ENCODE measurements at places on chromosomes 13 and 19. TPM values are rescaled to one million over a fixed set of nuclear protein-coding genes. Genes with fewer than 3 reads are reported as not detected.

RFPL4A gene
- not detected for total RNA-seq

SLC35E1 gene
- total RNA-seq = 54.2 TPM

DCAF15 gene
- 124 TPM for total RNA-seq

ELANE gene
- not detected for total RNA-seq

SHISA7 gene
- not detected for total RNA-seq

ZNF534 gene
- not detected for total RNA-seq

TMEM221 gene
- total RNA-seq = not detected

GRCh38 chr13:58655086-58655485 lies 1023.5 kb downstream of the PCDH17 start:
- no peaks in the 10 kb centered on the region for H3K4me1 ChIP-seq
- no peaks in the 10 kb centered on the region for H3K36me3 ChIP-seq
- H3K27me3 ChIP-seq = no peaks in the 10 kb centered on the region
- H3K27ac ChIP-seq = no peak overlapping the region
- DNase-seq = no peak

GRCh38 chr13:26133851-26134250 lies 82.0 kb upstream of the SHISA2 start:
- no peak overlapping the region for H3K4me3 ChIP-seq
- DNase-seq = no peak
- no peaks in the 10 kb centered on the region for H3K36me3 ChIP-seq
- no peaks in the 10 kb centered on the region for H3K27me3 ChIP-seq
- H3K27ac ChIP-seq = no peak overlapping the region
- H3K4me1 ChIP-seq = no peaks in the 10 kb centered on the region

- no peak overlapping the region for H3K27ac ChIP-seq
- H3K4me1 ChIP-seq = peaks cover 26% of the 10 kb centered on the region
- H3K27me3 ChIP-seq = peaks cover 15% of the 10 kb centered on the region
- H3K4me3 ChIP-seq = no peak overlapping the region
Observed at GRCh38 chr19:5289060-5289990, 51.3 kb downstream of the PTPRS start.

- no peak overlapping the region for H3K4me3 ChIP-seq
- H3K36me3 ChIP-seq = no peaks in the 10 kb centered on the region
- peaks cover 7% of the 10 kb centered on the region for H3K4me1 ChIP-seq
- H3K27me3 ChIP-seq = no peaks in the 10 kb centered on the region
- H3K27ac ChIP-seq = no peak overlapping the region
Observed at GRCh38 chr13:112753833-112754232, 64.0 kb downstream of the ATP11A start.

- H3K4me3 ChIP-seq = no peak overlapping the region
- H3K27me3 ChIP-seq = no peaks in the 10 kb centered on the region
- peaks cover 7% of the 10 kb centered on the region for H3K4me1 ChIP-seq
- H3K36me3 ChIP-seq = no peaks in the 10 kb centered on the region
- DNase-seq = no peak
Observed at GRCh38 chr13:50357586-50358118, 342.4 kb downstream of the KCNRG start.

DNA sequence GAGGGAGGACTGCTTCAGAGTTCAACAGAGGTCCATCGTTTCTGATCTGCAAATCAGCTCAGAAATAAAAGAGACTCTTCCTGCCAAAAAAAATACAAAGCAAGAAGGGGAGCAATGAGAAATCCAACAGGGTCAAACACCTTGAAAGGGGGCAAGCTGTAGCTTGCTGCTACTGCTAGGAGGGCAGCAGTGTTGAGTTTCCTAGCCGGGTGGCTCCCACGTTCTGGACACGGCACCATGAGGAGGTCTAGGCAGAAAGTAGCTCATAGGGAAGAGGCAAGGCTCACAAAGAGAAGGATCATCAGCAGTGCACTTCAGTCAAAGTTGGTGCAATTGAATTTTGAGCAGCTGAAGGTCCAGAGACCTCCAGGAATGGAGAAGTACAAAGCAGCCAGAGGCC lies 75.3 kb downstream of the FOXO1 start:
- H3K27ac ChIP-seq = peak overlapping the region; percentile 36
- H3K27me3 ChIP-seq = no peaks in the 10 kb centered on the region
- H3K36me3 ChIP-seq = no peaks in the 10 kb centered on the region
- H3K4me1 ChIP-seq = peaks cover 17% of the 10 kb centered on the region
- DNase-seq = no peak
- no peak overlapping the region for H3K4me3 ChIP-seq

DNA sequence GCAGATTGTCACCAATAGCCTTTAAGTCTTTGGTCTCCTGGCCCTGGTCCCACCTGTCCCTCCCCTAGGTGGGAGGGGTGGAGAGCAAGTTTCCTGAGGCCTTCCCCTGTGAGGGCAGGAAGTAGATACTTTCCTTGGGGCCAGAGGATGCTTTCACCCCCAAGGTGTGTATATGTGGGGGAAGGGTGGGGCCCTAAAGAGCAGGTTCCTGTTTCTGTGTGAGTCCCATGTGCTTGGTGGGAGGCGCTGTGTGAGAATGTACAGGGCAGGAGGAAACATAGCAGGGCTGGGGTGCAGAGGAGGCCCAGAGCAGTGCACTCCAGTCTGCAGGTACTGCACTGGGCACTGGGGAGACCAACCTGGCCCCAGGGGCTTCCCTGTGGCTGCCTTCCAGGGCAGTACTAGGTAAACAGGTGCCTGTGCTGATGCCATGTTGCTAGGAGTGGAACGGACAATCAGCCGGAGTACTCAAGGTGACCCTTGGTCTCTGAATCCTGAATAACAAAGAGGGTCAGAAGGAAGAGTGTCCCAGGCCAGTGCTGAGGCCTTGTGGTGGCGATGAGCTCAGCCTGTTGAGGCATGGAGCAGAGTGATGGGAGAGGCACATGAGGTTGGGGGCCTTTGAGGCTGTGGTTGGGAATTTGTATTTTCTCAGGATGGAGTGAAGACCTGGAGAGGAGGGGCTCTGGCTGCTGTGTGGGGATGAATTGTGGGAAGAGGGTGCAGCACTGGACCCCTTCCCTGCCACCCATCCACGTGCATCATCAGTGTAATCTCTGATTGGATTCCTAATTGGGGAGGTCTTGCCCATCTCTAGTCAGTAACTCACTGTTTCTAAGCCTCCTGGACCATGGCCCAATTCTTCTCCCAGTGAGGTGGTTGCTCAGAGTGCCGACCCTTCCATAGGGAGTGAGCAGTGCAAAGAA lies 5.1 kb downstream of the EGLN2 start:
- DNase-seq = no peak
- no peak overlapping the region for H3K4me3 ChIP-seq
- H3K4me1 ChIP-seq = peaks cover 89% of the 10 kb centered on the region
- H3K36me3 ChIP-seq = peaks cover 40% of the 10 kb centered on the region
- H3K27me3 ChIP-seq = no peaks in the 10 kb centered on the region
- peak overlapping the region; percentile 82 for H3K27ac ChIP-seq

- no peaks in the 10 kb centered on the region for H3K36me3 ChIP-seq
- H3K27me3 ChIP-seq = peaks cover 3% of the 10 kb centered on the region
- DNase-seq = no peak
- H3K4me3 ChIP-seq = no peak overlapping the region
Observed at GRCh38 chr13:76871432-76871831, 14.8 kb downstream of the KCTD12 start.

- no peaks in the 10 kb centered on the region for H3K4me1 ChIP-seq
- no peak overlapping the region for H3K27ac ChIP-seq
- H3K36me3 ChIP-seq = no peaks in the 10 kb centered on the region
- no peak overlapping the region for H3K4me3 ChIP-seq
- no peak for DNase-seq
Observed at GRCh38 chr13:77388944-77389624, 62.2 kb upstream of the MYCBP2 start.

DNA sequence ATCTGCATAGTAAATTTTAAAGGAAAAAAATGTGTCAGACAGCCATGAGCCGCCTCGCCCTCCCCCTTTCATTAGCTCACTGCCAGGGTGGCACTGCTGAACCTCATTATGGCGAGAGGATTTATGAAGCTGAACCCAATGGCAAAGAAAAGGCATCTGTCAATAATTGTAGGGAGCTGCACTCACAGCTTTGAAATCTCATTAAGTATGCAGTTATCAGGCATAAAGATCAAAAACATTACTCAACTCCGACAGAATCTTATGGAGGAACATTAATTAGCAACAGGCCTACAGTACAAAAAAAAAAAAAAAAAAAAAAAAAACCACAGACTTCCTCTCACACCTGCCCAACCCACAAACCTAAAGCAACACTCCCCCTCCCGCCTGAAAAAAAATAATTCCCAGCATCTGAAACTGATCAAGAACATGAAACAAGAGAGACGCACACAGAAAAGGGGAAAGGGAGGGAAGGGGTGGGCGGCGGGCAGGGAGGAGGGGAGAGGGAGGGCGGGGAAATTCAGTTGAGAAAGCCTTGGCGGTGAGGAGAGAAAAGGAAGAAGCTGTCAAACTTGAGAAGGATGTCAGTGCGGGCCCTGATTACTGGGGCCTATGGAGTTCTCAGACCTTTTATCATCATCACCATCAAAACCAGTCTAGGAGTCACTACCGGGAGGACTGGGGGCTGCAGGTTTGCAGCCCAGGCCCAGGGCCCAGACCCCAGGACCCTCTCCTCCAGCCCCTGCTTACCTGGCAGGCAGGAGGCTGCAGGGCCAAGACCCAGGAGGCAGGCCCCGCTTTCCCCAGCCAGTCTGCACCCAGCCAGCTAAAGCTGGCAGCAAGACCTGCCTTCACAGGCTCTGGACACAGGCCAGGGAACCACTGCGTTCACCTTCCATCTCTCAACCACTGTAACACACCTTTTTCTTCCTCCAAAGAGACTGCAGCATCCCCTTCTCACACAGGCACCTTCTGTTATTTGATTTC lies 8.9 kb downstream of the TSHZ3 start:
- peaks cover 31% of the 10 kb centered on the region for H3K4me1 ChIP-seq
- H3K4me3 ChIP-seq = no peak overlapping the region
- H3K27me3 ChIP-seq = peaks cover 17% of the 10 kb centered on the region
- H3K36me3 ChIP-seq = no peaks in the 10 kb centered on the region
- peak; percentile 77 for DNase-seq
- no peak overlapping the region for H3K27ac ChIP-seq

DNA sequence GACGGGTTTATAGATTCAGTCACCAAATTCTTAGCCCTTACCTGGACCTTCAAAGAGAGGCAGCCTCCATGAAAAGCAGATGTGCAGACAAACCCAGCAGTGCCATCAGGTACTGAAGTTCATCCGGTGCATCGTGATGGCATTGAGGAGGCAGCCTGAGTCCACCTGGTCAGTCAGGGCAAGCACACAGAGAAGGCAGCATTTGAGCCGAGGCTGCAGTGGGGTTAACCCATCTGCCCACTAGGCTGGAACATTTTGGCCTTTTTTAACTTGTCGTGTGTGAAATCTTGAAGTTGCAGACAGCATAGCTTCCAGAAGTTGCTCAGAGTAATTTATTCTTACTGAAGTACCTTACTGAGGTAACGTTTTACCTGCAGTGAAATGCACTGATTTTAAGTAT lies 4.9 kb downstream of the LMO7 start:
- peaks cover 8% of the 10 kb centered on the region for H3K27me3 ChIP-seq
- DNase-seq = no peak
- no peak overlapping the region for H3K4me3 ChIP-seq
- H3K4me1 ChIP-seq = peaks cover 11% of the 10 kb centered on the region

DNA sequence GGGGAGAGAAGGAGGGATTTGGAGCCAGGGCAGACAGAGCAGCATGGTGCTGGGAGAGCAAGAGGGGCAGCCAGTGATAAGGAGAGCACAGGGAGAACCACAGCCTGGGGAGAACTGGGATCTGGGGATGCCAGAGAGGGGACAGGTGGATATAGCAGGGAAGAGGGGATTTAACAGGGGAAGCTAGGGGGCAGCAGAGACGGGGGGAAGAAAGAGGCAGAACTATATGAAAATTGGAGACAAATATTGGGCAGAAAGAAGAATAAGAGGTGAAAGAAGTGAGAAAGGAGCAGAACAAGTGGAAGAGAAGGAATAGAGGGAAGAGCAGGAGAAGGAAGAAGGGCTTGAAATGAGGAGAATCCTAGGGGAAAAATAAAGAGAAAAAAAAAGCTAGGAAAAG lies 6.5 kb upstream of the ZNF528 start:
- no peaks in the 10 kb centered on the region for H3K36me3 ChIP-seq
- H3K27ac ChIP-seq = no peak overlapping the region
- no peaks in the 10 kb centered on the region for H3K27me3 ChIP-seq
- no peaks in the 10 kb centered on the region for H3K4me1 ChIP-seq
- DNase-seq = no peak

DNA sequence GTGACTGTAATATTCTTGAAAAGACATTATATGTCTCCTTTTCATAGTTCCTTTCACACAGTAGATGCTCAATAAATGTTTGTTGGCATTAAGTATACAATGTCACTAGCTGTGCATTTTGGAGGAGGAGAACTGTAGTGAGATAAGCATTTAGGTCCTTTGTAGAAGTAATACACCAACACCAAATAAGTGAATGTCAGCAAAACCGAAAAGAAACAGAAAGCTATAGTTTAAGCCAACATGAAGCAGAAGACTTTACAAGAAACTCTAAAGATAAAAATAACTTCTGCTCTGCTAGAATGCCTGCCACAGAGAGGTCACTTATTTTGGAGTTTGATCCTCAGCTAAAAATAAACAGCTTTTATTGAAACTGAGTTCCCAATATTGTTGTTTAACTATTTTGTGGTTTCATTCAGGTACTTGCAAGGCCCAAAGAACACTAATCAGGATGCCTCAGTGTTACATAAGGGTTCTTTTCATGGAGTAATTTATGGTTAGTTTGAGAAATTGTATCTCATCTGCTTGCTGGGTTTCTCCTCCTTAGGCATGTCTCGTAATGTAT lies 86.2 kb downstream of the STARD13 start:
- H3K27me3 ChIP-seq = no peaks in the 10 kb centered on the region
- H3K4me1 ChIP-seq = no peaks in the 10 kb centered on the region
- no peak overlapping the region for H3K27ac ChIP-seq
- no peaks in the 10 kb centered on the region for H3K36me3 ChIP-seq

DNA sequence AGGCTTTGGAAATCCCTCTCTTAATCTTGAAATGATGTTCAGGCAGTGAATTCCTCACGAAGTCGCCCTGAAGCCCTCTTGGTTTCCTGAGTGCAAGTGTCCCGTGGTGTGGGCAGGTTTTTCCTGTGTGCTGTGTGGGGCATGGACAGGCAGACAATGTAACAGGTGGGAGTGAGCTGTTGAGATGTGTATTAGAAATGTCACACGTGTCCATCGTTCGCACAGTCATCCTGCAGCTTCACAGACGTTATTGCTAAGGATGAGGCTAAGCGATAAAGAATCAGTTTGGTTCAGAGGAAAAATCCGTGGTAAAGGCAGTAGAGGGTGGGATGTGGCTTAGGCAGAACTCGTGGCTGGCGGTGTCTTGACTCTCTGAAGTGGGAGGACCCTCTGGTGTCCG lies 51.7 kb downstream of the SMARCA4 start:
- DNase-seq = no peak
- no peak overlapping the region for H3K27ac ChIP-seq
- no peaks in the 10 kb centered on the region for H3K4me1 ChIP-seq
- no peak overlapping the region for H3K4me3 ChIP-seq
- peaks cover 63% of the 10 kb centered on the region for H3K36me3 ChIP-seq
